ENCODE measurements at places on chromosomes 16 and 17. TPM values are rescaled to one million over a fixed set of nuclear protein-coding genes. Genes with fewer than 3 reads are reported as not detected.

The MMP25 gene
- not detected for total RNA-seq

The ABCA10 gene
- 78.7 TPM for total RNA-seq

The CD300LF gene
- not detected for total RNA-seq

The ZFP3 gene
- total RNA-seq: 7.1 TPM

The SLFN14 gene
- not detected for total RNA-seq

The CDRT15L2 gene
- total RNA-seq: not detected

The TBC1D3I gene
- not detected for total RNA-seq

The GRAP gene
- total RNA-seq: 4.6 TPM

The SEPTIN12 gene
- total RNA-seq: not detected

The ASGR2 gene
- total RNA-seq: not detected

All from tibial nerve (tissue), 4 donors.